ENCODE measurements at places on chromosomes 13 and 19. TPM values are rescaled to one million over a fixed set of nuclear protein-coding genes. Genes with fewer than 3 reads are reported as not detected.

Gene ZNF20
- total RNA-seq: 29.4 TPM

Gene AMER2
- total RNA-seq: not detected

Gene LYPD5
- total RNA-seq: 0.12 TPM

Gene DNM2
- total RNA-seq: 49.9 TPM

- H3K36me3 ChIP-seq: no peaks in the 10 kb centered on the region
- DNase-seq: no peak
- no peak overlapping the region for H3K27ac ChIP-seq
- H3K4me3 ChIP-seq: no peak overlapping the region
- H3K4me1 ChIP-seq: peaks cover 8% of the 10 kb centered on the region
Observed at GRCh38 chr19:29702161-29702962, 12.7 kb downstream of the C19orf12 start.

GRCh38 chr13:113618455-113618854 lies 33.9 kb downstream of the TFDP1 start:
- DNase-seq: no peak
- H3K36me3 ChIP-seq: peaks cover 12% of the 10 kb centered on the region
- H3K4me1 ChIP-seq: peaks cover 17% of the 10 kb centered on the region
- no peak overlapping the region for H3K27ac ChIP-seq
- H3K27me3 ChIP-seq: no peaks in the 10 kb centered on the region

- DNase-seq: peak; percentile 95
- no peaks in the 10 kb centered on the region for H3K36me3 ChIP-seq
- no peaks in the 10 kb centered on the region for H3K27me3 ChIP-seq
- peak within 1 kb of the TSS; percentile 22 for H3K27ac ChIP-seq
Observed at GRCh38 chr19:38264486-38265212, at the start of gene SPINT2. SPINT2 (plus strand) TSS chr19:38264573; CDS start chr19:38264893, 320 bp downstream.

GRCh38 chr19:33159893-33160292 lies 28.0 kb downstream of the WDR88 start:
- no peak overlapping the region for H3K27ac ChIP-seq
- no peak for DNase-seq
- no peak overlapping the region for H3K4me3 ChIP-seq

GRCh38 chr13:21637296-21637695 lies 33.3 kb upstream of the MICU2 start:
- no peak overlapping the region for H3K27ac ChIP-seq
- no peaks in the 10 kb centered on the region for H3K36me3 ChIP-seq
- H3K4me3 ChIP-seq: no peak overlapping the region
- peaks cover 17% of the 10 kb centered on the region for H3K4me1 ChIP-seq

DNA sequence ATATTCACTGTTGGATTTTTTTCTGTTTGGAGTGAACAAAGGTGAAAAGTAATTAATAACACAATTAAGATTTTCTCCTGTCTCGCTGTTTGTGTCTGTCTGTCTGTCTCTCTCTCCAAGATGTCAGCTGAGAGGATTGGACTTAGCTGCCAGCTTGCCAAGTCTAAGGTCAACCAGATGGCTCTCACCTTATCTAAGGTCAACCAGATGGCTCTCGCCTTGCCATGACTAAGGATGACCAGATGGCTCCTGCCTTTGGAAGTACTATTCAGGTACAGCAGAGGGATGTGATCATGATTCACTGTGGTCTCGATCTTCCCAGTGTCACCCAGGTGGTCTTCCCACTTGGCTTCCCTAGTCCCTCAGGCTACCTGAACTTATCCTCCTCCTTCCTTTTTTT lies 1436.4 kb downstream of the UQCRFS1 start:
- H3K4me3 ChIP-seq: no peak overlapping the region
- no peaks in the 10 kb centered on the region for H3K27me3 ChIP-seq
- H3K27ac ChIP-seq: no peak overlapping the region
- H3K36me3 ChIP-seq: no peaks in the 10 kb centered on the region
- no peaks in the 10 kb centered on the region for H3K4me1 ChIP-seq

DNA sequence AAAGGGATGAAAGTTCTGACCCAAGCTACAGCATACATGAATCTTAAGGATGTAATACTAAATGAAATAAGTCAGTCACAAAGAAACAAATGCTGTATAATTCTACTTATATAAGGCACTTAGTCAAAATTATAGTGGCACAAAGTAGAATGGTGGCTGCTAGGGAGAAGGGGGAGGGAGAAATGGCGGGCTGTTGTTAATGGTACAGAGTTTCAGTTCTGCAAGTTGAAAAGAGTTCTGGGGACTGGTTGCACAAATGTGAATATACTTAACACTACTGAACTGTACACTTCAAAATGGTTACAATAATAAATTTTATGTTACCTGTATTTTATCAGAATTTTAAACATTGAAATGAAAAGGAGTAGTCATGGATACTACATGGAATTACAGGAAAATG lies 48.9 kb upstream of the CLDN10 start:
- H3K4me3 ChIP-seq: no peak overlapping the region
- H3K36me3 ChIP-seq: no peaks in the 10 kb centered on the region
- H3K27me3 ChIP-seq: no peaks in the 10 kb centered on the region

DNA sequence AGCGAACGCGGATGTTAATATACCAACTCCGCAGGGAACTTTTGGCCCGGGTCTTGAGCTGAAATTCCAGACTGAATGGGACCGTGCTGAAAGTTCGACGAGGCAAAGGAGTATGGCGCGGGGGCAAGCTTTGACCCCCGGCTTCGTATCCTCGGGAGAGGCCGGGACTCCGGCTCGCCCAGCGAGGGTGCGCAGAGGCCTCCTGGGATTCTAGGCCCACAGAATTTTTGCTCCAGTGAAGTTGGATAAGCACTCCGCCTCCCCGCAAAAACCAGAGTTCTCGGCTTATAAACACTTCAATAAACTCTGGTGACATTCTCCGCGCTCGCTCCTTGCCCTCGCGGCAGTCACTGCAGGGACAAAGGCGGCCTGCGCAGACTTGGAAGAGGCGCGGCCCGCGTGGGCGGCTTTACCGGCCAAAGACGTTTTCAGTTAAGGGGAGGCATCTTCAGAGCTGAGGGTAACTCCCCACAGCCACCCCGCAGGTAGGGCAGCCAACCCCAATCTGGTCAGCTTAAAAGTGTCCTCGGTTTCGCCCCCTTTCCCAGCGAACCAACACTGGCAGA lies 112.6 kb downstream of the KCNRG start:
- H3K4me1 ChIP-seq: peaks cover 50% of the 10 kb centered on the region
- peak; percentile 71 for DNase-seq
- peak overlapping the region; percentile 78 for H3K4me3 ChIP-seq
- peaks cover 98% of the 10 kb centered on the region for H3K27me3 ChIP-seq
- H3K27ac ChIP-seq: no peak overlapping the region

DNA sequence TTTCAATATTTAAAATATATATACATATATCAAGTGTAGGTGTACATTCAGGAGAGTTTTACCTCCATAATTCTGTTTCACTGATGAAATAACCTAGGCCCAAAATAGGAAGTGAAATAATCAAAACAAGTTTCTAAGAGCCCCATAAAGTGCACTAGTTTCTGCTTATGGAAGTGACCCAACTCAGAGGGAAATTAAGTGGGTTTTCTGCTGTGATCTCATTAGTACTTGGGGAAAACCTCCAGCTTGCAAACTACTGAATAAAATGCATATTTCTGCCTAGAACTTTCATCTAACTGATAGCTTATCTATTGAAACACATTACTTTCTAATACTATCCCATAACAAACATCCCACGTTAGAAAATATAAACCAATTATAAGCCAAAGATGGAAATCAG lies 45.4 kb upstream of the MIR17HG start:
- DNase-seq: no peak
- H3K27ac ChIP-seq: no peak overlapping the region
- no peaks in the 10 kb centered on the region for H3K36me3 ChIP-seq
- H3K4me3 ChIP-seq: no peak overlapping the region
- H3K27me3 ChIP-seq: no peaks in the 10 kb centered on the region

- H3K27me3 ChIP-seq: no peaks in the 10 kb centered on the region
- H3K36me3 ChIP-seq: no peaks in the 10 kb centered on the region
- DNase-seq: no peak
- no peaks in the 10 kb centered on the region for H3K4me1 ChIP-seq
- H3K27ac ChIP-seq: no peak overlapping the region
Observed at GRCh38 chr13:83955011-83955410, 72.7 kb upstream of the SLITRK1 start.
